ENCODE measurements at places on chromosomes 7 and 10. TPM values are rescaled to one million over a fixed set of nuclear protein-coding genes. Genes with fewer than 3 reads are reported as not detected.

SVIL gene
- 16.2 TPM for polyA plus RNA-seq

PIK3AP1 gene
- polyA plus RNA-seq = 4.4 TPM

SLC26A4 gene
- polyA plus RNA-seq = 0.30 TPM

CFAP70 gene
- polyA plus RNA-seq = 1.6 TPM

CPA2 gene
- 4.2 TPM for polyA plus RNA-seq

WDR86 gene
- 13.6 TPM for polyA plus RNA-seq

MGAM2 gene
- polyA plus RNA-seq = 0.34 TPM

PTF1A gene
- polyA plus RNA-seq = 16.2 TPM

ZNF282 gene
- polyA plus RNA-seq = 12.9 TPM

SLIT1 gene
- 0.48 TPM for polyA plus RNA-seq

UBTD1 gene
- 24.9 TPM for polyA plus RNA-seq

EEF1AKMT2 gene
- polyA plus RNA-seq = 9.2 TPM

DRGX gene
- polyA plus RNA-seq = not detected

TMEM176A gene
- polyA plus RNA-seq = 36.7 TPM

GRM3 gene
- polyA plus RNA-seq = not detected
